NCI-H1930 (cell line): ENCODE measurements at places on chromosomes 11 and 22.
A peak's percentile ranks its signal among the peaks of the same experiment; 100 is the strongest.

GRCh38 chr11:61967116-61967923 is at the start of gene FTH1:
FTH1 (minus strand) TSS chr11:61967634; CDS start chr11:61967425, 209 bp downstream.
- DNase-seq = peak; percentile 91

GRCh38 chr11:27972522-27973170 is 135.3 kb downstream of the KIF18A start:
- DNase-seq = no peak

GRCh38 chr11:72209101-72209500 is 7.5 kb upstream of the FOLR2 start:
- no peak for DNase-seq

GRCh38 chr22:27609451-27609888 is 192.1 kb downstream of the MN1 start:
- DNase-seq = no peak

GRCh38 chr11:67248653-67249052 is 17.6 kb upstream of the GRK2 start:
- DNase-seq = no peak

DNA sequence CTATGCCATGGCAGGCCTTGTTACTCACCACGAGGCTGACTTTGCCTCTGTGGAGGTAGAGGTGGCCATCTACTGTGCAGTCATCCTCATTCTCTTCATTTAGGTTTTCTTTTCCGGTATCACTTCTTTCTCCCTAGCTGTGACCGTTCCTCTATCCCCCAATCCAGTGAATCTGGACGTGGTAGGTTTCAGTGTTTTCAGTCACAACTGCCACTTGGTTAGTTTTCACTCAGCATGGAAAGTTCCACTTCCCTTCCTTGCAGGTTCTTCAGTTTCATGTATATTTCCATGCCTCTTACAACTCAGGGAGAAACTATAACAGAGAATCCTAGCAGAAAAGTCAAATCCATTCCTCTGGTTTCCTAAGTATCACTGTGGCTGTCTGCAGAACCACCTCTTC is 1.9 kb downstream of the HPS4 start:
- DNase-seq = no peak

GRCh38 chr22:29331213-29331612 is 15.7 kb upstream of the RASL10A start:
- DNase-seq = no peak

GRCh38 chr11:132941761-132942160 is 590.5 kb downstream of the OPCML start:
- DNase-seq = no peak

DNA sequence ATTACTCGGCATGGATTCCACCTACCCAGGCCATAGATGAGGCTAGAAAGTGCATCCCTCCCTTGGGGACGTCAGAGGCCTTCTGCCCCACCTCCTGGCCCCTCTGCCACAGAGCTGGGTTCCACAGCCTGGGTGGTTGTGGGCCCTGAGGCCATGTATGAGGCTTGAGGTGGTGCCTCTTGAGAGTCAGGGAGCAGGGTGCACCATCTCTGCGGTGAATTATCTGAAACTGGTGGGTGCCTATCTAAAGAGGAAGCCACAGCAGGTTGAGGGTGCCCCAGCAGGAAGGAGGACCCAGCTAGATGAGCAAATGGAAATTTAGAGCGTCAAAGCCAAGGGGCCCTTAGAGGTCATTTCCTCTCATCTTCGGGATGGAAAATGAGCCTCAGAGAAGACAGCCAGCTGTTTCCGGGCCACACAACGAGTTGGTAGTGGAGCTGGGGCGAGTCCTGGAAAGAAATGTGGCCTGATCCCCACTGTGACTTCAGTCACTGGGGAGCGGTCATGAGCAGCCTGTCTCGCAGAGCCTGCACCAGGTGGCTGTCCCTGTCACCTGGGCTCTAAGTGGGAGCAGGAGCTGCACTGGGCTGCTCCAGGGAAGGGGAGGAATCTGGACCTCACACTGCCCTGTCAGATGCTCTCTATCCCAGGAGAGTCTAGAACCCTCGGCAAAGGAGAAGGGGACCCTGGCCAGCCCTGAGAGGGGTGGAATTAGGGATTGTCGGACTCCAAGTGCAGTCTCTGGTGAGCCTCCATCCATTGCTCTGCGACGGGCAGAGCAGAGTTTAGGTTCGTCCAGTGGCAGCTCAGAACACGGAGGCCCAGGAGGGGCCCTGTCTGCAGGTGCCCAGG is 7.3 kb downstream of the ADORA2A start:
- DNase-seq = no peak
